Frontal cortex (tissue), 4 donors: ENCODE measurements at places on chromosomes 12 and 14. TPM values are rescaled to one million over a fixed set of nuclear protein-coding genes. Genes with fewer than 3 reads are reported as not detected.

DNA sequence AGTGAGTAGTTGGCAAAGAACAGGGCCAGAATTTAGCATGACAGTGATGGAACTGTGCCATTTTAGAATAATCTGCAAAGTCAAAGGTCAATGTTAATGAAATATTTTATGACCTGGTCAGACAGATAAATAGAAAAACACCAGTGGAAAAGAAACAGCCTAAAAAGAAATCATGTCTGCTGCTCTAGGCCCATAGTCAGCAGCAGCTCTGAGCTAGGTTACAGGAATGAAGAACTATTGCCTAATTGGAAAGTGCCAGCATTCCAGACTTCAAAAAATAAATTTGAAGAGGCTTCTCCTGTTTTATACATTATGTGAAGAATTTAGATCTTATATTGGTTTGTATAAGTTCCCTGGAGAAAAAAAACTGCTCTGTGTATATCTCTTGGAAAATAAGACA, 9.8 kb downstream of the NPC2 start:
- no peak for DNase-seq

The CPM gene
- total RNA-seq, result 2.9 TPM

DNA sequence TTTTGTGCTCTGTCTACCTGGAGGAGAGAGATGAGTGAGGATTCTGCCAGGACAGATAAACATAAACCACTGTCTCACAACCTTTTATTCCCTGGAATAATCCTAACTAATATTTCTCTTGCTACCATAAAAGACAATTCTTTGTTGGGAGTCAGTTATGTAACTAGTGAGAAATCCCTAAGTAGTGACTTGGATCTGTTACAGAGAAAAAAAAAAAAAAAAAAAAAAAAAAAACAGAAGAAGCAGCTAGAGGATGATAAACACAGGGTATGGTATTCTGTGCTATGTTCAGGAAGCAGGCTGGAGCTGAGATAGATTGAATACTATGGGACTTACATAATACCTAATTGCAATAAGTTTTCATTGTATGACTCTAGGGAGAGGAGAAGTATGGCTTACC, 178.7 kb downstream of the CNTN1 start:
- no peak for DNase-seq

The RIPK3 gene
- under 0.01 TPM for total RNA-seq

The ETFBKMT gene
- 4.5 TPM for total RNA-seq

DNA sequence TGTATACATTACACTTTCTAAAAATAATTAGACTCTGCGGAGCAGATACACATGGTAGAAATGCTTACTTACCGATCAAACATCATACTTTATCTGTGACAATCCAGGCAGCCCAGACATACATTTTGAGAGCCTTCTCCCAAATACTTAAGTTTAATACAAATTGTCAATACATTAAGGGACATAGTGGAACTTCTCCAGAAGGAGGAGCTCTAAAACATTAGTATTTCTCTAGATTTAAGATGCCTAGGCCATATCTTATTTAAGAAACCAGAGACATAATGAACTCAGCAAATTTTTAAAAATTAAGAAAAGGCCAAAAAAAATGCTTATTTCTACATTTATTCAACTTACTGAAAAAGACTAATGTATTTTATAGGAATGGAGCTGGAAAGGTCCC, 16.1 kb downstream of the ACSM4 start:
- DNase-seq, result no peak

The PTPRO gene
- 204 TPM for total RNA-seq

GRCh38 chr12:107760207-107760808, 629 bp downstream of the PRDM4 start:
- DNase-seq, result peak; percentile 29

- no peak for DNase-seq
Observed at GRCh38 chr12:77236066-77236465, 170.7 kb upstream of the E2F7 start.

DNA sequence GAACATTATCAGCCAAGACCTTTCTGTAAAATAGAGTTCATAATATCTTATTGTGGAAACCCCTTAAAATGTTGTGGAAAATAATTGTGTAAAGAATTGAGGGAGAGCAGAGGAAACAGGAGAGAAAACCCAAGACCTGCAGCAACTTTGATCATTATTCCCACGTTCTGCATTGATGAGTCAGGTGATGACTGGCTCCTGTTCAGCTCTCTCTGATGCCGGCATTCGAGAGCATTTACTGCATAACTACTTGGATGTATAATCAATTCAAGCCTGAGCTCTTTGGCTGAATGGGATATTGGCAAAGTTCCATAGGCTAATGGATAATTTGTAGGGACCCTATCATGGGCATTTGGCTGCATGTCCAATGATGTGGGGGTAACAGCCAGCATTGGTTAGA, 176.3 kb upstream of the ARID2 start:
- DNase-seq, result no peak

DNA sequence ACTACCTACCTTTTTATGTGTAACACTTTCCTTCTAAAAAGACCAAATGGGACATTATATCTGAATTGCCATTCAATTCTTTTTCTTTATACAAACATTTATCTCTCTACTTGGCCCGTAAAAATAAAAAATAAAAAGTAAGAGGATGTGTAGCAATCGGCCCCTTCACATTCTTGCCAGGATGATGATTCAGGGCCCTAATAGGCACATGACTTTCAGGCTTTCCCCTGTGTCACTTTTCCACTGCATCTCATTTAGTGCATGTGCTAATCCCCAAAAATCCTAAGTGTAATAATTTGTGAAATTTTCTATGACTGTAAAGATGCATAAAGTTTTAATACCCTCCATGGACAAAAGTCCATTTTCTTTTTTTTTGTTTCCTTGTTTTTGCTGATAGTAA, 23.0 kb upstream of the ATP2B1 start:
- DNase-seq, result no peak

GRCh38 chr12:131682510-131682895, 28.4 kb upstream of the SFSWAP start:
- no peak for DNase-seq

GRCh38 chr14:85542623-85543022, 12.7 kb downstream of the FLRT2 start:
- DNase-seq, result no peak

GRCh38 chr12:43444940-43445564, 107.0 kb downstream of the ADAMTS20 start:
- DNase-seq, result no peak

DNA sequence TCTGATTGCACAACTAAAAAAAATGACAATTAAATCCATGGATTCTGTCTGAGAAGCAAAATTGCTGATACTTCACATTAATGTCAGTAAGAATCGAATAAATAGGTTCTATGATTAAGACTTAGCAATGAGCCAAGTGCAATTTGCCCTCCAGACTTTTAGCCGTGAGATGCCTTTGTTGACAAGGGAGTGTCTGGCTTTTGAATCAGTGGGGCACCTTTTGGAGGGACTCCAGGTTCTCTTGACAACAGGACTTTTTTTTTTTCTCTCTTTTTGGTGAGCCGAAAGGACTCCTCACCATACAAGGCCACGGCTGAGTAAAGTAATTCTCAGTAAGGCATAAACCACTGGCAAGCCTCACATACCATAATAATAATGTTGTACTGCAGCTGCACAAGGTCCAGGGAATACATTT, 4.7 kb upstream of the MDM1 start:
- DNase-seq, result no peak

The CLEC4A gene
- total RNA-seq, result 1.2 TPM

DNA sequence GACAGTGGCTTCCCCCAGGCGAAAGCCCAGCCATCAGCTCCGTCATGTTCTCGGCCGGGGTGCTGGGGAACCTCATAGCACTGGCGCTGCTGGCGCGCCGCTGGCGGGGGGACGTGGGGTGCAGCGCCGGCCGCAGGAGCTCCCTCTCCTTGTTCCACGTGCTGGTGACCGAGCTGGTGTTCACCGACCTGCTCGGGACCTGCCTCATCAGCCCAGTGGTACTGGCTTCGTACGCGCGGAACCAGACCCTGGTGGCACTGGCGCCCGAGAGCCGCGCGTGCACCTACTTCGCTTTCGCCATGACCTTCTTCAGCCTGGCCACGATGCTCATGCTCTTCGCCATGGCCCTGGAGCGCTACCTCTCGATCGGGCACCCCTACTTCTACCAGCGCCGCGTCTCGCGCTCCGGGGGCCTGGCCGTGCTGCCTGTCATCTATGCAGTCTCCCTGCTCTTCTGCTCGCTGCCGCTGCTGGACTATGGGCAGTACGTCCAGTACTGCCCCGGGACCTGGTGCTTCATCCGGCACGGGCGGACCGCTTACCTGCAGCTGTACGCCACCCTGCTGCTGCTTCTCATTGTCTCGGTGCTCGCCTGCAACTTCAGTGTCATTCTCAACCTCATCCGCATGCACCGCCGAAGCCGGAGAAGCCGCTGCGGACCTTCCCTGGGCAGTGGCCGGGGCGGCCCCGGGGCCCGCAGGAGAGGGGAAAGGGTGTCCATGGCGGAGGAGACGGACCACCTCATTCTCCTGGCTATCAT, 663 bp downstream of the PTGER2 start:
- no peak for DNase-seq

GRCh38 chr14:52244997-52245396, 22.5 kb upstream of the PTGDR start:
- DNase-seq, result no peak

- DNase-seq, result no peak
Observed at GRCh38 chr14:27608377-27608776, 1010.5 kb upstream of the NOVA1 start.

The IFNG-AS1 gene
- total RNA-seq, result not detected

- DNase-seq, result no peak
Observed at GRCh38 chr14:100075681-100076080, 10.5 kb downstream of the EVL start.

GRCh38 chr12:130394906-130395305, 57.2 kb downstream of the PIWIL1 start:
- DNase-seq, result no peak

DNA sequence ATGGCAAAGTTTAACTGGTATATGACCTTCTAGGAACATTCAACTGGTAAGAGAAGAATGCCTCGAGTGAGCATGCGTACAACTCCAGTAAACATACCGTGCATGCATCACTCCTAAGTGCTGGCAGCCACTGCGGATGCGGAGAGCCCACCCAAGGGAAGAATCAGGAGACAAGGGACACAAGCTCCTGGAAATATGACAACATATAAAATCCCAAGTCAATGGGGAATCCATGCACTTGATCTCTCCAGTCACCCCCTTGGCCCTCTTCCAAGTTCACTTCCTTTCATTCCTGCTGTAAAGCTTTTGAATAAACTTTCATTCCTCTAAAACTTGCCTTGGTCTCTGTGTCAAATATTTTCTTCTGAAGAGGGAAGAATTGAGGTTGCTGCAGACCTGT, 168.7 kb upstream of the TMCC3 start:
- no peak for DNase-seq

GRCh38 chr12:1324099-1324498, 270.3 kb downstream of the FBXL14 start:
- DNase-seq, result no peak

The HSPA2 gene
- total RNA-seq, result 9.0 TPM

DNA sequence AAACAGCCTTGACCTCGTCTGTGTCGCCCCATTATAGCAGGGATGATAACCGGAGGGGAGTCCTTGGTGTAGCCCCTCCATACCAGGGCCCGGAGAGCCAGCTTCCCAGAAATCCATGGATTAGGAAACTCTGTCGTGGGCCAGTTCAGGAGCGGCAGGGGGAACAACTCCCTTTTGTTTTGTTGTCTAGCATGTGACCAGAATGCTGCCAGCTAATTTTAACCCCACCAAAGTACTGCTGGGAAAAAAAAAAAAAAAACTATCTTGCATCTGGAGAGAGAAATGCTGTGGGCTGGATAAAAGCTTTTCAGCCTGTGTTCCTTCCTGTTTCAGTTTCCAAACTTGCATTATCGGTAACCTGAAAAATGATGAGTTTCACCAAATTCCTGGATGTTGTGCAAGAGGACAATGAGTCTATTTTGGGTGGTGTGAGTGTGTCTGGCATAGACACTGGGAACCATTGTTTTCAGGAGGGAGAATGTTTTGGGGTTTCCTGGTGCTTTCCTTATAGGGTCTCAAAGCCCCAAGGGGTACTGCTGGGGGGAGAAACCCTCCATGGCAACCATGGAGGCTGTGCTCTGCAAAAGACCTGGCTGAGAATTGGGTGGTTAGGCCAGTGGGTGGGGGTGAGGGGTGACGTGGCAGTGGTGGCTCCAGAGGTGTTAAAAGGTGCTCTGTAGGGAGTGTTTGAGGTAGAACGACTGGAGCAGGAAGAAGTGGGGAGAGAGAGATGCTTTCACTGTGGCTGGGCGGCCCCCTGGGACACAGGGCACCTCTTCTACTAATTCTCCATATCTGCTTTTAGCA, 14.9 kb upstream of the IRF2BPL start:
- DNase-seq, result no peak

DNA sequence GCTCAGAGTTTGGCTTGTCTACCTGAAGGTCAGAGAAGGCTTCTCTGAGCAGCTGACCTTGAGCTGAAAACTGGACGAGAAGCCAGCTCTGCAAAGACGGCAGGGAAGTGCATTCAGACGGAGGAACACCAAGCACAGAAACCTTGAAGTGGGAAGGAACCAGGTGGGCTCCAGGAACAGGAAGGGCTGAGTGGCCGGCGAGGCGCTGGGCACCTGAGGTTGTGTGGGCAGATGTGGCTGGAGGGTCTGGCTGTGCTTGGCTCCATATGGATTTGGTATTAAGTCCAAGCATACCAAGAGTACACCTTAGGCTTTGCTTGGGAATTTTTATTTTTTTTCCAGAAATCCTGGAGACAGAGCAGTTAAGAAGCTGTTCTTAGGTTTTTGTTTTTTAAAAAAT, 130.6 kb downstream of the SCARB1 start:
- DNase-seq, result no peak

The GON7 gene
- total RNA-seq, result 12.2 TPM

The C12orf56 gene
- 0.41 TPM for total RNA-seq

GRCh38 chr14:38762845-38763244, 340.2 kb downstream of the SEC23A start:
- no peak for DNase-seq

- no peak for DNase-seq
Observed at GRCh38 chr12:116861320-116861719, 19.9 kb downstream of the HRK start.

The FITM1 gene
- 0.41 TPM for total RNA-seq

The RTN1 gene
- total RNA-seq, result 877 TPM

DNA sequence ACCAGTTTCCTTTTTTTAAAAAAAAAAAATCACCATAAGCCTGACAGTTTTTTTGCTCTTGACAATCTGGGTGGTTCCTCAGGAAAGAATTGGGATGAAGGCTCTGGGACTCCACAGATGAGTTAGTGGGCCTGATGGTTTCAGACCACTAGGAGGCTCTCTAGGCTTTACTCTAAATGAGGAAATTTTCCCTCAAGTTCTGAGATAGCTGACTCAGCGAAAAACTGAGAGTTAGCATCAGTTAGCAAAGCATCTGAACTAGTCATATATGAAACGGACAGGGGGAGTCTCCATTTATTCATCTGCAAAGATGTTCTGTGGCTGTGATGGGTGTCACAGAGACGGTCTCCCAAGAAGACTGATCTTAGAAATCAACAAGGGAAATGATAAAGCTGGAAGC, 314.3 kb upstream of the OR4E1 start:
- no peak for DNase-seq

The BAZ1A gene
- total RNA-seq, result 18.3 TPM

DNA sequence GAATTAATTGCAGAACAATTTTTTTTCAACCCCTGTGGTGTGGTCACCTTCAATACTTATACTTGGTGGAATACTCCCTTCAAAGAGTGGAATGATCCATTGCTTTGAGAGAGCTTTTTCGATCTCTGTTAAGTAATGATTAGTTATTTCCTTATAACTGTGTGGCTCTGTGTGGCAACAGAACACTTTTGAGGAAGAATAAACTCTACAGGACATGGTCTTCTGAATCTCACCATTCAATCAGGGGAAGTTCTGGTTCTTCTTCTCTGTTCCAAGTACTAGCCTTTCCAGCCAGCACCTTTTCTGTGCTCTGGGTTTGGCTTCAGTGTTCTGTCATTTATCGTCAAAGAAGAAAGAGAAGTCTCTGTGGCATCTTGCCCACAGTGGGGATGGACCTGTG, 369.2 kb downstream of the ZFP36L1 start:
- DNase-seq, result no peak
